ENCODE measurements at places on chromosomes 6 and 20.

- DNase-seq = no peak
These were observed 35.5 kb upstream of the GJA1 start for GRCh38 chr6:121399966-121400365.

GRCh38 chr6:72283571-72283970 lies 338.3 kb upstream of the KCNQ5 start:
- no peak for DNase-seq

GRCh38 chr6:81758221-81758620 lies 5.7 kb upstream of the TENT5A start:
- DNase-seq = no peak

GRCh38 chr20:47672886-47673670 lies 112.2 kb downstream of the SULF2 start:
- DNase-seq = no peak

DNA sequence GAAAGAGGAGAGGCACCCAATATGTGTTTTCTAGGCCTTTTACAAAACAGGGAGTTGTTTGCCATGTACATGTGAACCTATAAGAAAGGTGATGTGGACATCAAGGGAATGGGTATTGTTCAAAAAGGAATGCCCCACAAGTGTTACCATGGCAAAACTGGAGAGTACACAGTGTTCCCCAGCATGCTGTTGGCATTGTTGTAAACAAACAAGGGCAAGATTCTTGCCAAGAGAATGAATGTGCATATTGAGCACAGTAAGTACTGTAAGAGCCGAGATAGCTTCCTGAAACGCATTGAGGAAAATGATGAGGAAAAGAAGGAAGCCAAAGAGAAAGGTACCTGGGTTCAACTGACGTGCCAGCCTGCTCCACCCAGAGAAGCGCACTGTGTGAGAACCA lies 13.1 kb downstream of the QRSL1 start:
- DNase-seq = no peak

DNA sequence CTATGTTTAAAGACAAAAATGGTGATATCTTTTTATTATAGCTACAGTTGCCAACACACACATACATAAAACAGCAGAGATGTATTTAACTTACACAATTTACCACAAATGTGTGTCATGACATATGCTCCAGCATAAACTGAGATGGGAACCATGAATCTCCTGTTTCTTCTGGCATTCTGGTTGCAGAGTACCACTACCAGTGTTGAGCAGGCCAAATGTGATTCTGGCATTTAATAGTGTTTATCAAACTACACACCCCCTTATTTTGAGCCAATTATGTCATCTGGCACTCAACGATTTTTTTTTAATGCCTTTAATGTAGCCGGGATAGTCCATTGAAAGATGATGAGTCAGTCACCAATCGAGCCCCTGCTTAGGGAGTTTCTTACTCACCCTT lies 59.0 kb upstream of the TPD52L1 start:
- DNase-seq = no peak

GRCh38 chr6:12165722-12166280 lies 124.4 kb upstream of the EDN1 start:
- no peak for DNase-seq

DNA sequence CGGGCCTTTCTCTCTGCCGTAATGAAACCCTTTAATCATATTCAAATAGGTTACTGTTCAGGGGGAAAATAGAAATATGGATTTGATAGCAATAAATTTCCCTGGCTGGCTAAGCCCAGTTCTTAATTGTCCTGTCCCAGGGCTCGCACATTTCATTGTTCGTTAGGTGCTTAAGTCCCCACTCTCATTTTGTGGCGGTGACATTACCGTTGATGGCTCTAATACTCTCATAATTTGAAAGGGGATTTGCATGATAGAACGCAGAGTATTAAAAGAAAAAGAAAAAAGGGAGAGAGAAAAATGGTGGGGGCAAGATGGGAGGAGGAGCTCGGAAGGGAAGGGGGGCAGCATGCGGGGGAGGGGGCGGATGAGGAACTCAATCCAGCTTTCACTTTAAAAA lies 79.1 kb upstream of the FOXP4 start:
- DNase-seq = no peak

- DNase-seq = no peak
These were observed 122.2 kb downstream of the KIF16B start for GRCh38 chr20:16451001-16451400.
